ENCODE measurements at places on chromosomes 12 and 14.

DNA sequence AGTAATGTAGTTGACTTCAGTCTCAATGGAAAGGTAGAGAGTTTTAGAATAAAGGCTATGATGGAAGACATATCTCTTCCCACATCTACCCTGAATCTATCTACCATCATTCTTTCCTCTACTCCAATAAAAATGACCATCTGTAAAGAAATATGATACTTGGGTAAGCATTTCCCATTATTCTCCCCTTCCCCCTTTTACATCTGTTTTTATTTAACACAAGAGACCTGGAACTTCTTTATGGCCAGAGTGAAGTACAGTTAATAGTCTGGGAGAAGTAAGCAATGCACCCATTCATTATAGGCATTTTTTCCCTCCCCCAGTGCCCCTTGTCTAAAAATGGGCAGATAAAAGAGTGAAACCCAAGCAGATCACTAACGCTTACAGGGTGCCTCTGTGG, 6.5 kb downstream of the TPH2 start:
- no peak for DNase-seq

GRCh38 chr12:112191201-112191600, 65.8 kb downstream of the TRAFD1 start:
- no peak for DNase-seq

DNA sequence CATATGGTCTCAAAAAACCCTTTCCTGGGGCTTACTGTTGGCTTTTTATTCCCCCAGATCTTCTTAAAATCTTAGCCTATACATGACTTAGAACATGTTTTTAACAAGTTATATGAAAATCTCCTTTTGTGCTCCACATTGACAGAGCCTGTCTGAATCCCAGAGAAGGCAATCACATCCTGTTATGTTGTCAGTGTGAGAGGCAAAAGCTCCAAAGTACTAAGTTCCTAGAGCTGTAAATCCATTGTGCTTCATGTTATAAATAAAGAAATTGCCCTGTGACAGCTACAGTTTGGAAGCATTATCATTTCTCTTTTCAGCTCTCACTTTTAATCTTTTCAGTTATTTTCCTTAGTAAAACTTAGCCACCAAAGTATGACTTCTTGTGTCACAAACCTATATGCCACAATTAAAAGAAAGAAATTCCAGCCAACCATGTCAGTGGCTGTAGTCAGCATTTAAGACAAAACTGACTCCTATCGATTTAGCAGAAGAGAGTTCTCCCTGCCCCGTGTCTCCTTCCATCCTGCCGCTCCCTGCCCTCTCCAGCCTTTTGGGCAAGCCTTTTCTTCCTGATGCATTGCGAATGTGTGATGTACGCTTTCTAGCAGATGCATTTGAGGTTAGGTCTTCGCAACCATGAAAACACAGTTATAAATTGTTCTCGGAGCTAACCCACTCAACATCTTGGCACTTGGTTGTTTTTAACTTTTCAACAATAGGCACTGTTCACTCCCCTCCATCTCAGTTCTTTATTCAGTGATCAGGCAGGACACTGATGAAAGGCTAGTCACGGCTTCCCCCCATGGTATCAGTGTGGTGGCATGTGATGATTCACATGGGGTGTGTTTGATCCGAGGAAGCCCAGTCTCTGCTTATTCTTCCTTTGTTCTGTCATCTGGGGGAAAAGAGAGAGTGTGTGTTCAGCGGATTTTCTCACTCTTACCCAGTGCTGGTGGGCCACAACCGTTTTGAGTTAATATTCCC, 143.5 kb downstream of the SSPN start:
- DNase-seq: no peak

GRCh38 chr14:96804895-96805294, 7.7 kb downstream of the VRK1 start:
- no peak for DNase-seq

- DNase-seq: peak; percentile 85
These were observed 7.3 kb downstream of the STAC3 start for GRCh38 chr12:57243521-57244311.

GRCh38 chr12:113650476-113650875, 178.8 kb upstream of the LHX5 start:
- DNase-seq: no peak

- DNase-seq: no peak
These were observed 53.8 kb upstream of the NTF3 start for GRCh38 chr12:5377997-5378592.

Data from GM13977 (cell line).